Activated T-cell treated with anti-CD3 and anti-CD28 coated beads, Interleukin-2, amount 50 U/mL, for 4 hours (primary cell): ENCODE measurements at places on chromosomes 7 and 10. TPM values are rescaled to one million over a fixed set of nuclear protein-coding genes. Genes with fewer than 3 reads are reported as not detected.

CCL24 gene
- total RNA-seq: not detected

SLC35B4 gene
- total RNA-seq: 21.7 TPM

BNIP3 gene
- total RNA-seq: 38.6 TPM

SERPINE1 gene
- total RNA-seq: 0.18 TPM

DNA sequence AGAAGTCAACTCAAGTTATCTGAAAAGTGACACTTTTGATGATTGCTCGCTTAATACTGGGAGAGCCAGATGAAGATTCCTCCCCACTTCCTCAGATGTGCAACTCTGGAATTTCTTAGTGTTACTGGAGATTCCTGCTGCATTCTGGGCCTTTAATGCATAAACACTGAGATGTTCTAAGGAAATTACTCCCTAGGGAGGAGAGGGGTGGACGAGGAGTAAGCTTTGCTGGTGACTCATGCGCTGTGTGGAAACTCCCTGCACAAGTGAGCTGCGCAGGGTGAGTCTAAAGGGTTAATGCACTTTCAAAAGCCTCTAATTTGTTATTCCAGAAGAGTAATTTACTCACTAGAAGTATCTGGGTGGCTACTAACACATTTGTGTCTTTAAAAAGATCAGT lies 46.3 kb downstream of the EGFR start:
- DNase-seq: no peak

SHH gene
- not detected for total RNA-seq

GRCh38 chr7:157983502-157984422 lies 603.9 kb downstream of the PTPRN2 start:
- DNase-seq: no peak

PFKFB3 gene
- 68.8 TPM for total RNA-seq

PLPP4 gene
- not detected for total RNA-seq

DNA sequence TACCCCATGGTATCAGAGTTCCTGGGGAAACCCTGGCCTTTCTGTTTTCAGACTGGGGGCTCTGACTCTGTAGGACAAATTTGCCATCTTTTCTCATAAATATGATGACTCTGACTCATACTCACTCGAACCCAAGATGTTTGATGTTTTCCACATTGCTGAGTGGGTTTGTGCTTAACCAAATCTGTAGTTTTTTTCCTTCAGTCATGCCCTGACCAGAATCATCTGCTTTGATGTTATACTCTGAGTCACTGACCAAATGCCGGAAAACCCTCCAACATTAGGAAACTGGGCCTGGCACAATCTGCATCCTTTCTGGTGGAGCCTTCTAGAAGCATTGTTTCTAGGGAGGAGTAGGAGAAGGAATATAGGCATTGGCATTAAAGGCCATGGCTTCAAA lies 118.7 kb downstream of the C10orf105 start:
- DNase-seq: no peak

DNA sequence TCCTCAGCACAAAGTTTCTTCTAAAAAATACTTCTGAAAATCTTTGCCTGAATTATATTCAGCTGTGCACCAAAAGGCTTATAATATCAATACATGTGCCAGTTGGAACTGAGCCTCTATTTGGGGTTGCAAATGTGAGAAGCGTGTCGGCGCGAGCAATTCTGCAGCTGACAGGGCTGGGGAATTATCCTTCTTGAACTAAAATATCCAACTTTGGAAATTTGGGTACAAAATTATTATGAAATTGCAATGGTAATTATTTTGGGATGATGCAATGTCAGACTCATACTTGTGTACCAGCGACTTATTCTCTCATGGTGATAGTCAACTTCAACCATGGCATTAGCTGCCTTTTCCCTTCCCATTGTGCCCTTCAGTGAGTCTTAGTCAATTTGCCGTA lies 507.0 kb upstream of the KLF6 start:
- DNase-seq: no peak

DNA sequence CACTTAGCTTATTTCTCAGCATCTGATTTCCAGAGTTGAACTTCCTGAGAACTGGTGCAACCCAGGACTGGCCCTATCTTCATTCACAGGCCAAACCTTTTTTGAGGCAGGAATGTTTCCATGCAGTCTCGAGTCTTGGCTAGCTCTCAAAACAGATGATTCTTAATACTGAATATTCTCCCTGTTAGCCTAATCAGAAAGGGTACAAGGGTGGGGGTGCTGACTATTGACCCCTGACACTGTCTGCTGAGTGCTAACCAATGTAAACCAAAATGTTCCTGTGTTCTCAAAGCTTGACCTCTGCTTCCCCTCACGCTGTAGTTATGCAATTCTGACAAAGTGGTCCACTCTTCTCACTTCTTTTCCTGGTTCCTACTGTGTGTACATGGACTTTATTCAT lies 25.3 kb downstream of the VWDE start:
- no peak for DNase-seq

DNA sequence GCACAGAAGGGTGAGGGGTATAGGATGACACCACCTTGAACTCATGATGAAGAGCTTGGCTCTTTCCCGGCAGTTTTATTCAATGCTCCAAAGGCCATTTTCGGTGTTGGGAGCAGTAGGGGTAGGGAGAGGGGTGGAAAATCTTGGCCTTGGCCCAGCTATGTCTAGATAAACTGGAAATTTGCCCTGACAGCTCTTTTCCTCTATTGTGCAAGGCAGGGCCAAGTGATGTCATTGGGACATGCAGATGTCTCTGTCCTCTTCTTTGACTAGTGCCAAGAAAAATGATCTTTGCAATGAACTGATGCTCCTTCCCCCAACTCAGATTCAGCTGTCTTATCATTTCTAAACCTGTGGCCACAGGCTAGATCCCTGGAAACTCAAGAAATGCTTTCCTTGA lies 27.7 kb upstream of the PRKCQ start:
- no peak for DNase-seq

TSPAN13 gene
- 4.0 TPM for total RNA-seq

GRCh38 chr7:2633538-2634266 lies 1.9 kb downstream of the TTYH3 start:
- DNase-seq: peak; percentile 35

TMEM236 gene
- 0.11 TPM for total RNA-seq

DNA sequence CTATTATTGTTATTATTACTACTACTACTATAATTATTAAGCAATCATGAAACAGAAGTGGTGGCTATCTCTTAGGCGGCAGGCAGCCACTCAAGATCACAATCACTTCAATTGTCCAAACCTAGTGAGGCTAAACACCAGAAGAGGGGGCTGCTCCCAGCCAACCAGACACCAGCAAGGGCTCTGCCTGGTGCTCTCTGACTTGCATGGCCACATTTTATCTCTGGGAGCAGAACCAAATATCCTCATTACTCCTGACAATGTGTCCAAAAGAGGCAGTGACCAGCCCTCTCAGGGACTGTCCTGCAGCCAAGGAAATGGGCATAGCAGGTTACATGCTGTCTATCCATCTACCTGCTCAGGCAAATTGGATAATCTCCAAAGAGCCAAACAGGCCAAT lies 187.4 kb upstream of the PDE1C start:
- no peak for DNase-seq

C10orf105 gene
- total RNA-seq: 0.18 TPM

PRPS1L1 gene
- total RNA-seq: not detected

DNA sequence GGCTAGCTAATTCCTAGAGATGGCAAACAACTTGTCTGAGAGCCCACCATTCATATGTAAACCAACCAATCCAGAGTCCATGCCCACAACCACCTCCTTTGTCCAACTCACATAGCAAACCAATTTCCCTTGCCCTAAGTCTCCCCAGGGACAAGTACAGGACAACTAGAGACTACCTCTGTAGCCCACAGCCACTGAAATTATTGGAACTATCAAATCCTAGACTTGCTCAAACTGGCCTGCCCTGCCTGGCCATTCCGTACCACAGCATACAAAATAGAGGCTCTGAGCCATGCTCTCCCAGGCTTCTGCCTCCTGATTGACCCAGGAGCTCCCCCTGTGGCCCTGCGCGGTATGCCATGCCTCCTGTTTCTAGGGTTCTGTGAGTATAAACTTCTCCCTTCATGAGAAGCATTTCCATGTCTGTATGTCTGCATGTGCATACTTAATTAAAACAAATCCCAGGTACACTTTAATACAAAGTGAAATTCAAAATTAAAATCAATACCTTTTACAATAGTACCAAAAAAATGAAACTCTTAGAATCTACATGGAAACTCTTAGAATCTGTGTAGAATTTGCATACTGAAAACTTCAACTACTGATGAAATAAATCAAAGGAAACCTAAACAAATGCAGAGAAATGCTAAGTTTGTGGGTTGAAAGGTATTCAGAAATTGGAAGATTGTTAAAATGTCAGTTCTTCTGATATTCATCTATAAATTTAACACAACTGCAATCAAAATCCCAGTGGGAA lies 4.0 kb upstream of the HECW1 start:
- no peak for DNase-seq

DNA sequence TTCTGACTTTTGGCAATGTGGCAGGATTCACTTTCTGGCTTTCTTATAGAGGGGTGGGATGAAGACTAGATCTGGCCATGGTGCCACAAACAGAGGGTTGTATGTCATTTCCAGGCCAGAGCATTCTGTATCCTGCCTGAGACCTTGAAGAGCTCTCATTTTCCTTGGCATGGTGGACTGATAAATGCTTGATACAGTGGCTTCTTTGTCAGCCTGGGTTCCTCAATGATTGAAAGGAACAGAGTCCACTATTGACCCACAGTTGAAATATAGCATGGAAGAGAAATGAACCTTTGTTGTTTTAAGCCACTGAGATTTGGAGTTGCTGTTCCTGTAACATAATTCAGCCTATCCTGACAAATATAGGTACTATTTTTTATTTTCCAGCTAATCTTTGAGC lies 462.7 kb downstream of the SUGCT start:
- DNase-seq: no peak

HOXA5 gene
- total RNA-seq: not detected

DNA sequence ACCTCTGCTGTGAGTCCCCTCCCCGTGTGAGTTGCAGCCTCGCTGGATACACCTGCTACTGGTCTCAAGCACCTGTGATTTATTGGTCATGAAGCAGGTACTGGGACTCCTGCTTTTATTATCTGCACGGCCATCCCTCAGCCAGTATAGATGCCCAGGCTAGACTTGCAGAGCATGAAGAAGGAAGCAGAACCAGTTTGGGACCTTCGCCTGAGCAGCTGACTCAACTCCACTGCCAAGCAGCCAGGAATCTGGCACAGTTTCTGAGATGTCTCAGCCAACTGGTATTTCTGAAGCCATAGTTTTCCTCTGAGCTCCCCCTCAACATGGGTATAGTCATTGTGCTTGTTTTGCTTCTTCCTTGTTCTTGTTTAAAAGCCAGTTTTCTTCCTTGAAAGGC lies 28.0 kb upstream of the SLC39A12 start:
- DNase-seq: no peak

TAS2R60 gene
- total RNA-seq: not detected

HILPDA gene
- 26.6 TPM for total RNA-seq
